Fibroblast of skin of right biceps (primary cell): ENCODE measurements at places on chromosomes 6 and 20.

DNA sequence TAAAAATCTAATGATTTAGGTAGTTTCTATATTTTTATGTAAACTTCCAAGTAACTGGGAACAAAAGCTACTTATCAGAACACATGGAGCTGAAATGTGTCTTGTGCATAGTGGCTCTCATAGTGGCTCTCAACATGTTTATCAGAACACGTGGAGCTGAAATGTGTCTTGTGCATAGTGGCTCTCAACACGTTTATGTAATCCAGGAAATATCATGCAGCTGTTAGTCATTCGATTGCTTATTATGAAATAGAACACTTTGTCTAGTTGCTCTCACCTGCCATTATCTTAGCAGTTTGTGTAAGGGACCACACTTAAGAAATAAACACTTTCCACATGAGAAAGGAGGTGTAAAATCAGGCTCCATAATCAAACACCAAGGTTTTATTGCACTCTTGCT lies 119.2 kb upstream of the ASCC3 start:
- no peak for DNase-seq

DNA sequence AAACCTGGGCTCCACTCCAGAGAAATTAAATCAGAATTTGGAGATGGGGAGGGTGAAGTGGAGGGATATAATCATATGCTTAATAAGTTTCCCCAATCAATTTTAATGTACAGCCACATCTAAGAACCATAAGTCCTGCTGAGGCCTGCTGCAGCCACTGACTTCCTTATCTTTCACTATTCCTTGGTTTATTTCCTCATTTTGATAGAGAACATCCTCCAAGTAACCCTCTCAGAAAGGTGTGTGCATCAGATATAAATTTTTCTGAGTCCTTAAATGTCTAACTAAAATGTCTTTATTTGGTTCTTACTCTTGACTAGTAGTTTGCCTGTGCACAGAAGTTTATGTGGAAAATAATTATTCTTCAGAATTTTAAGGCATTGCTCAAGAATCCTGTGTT lies 23.7 kb upstream of the SIRT5 start:
- no peak for DNase-seq

DNA sequence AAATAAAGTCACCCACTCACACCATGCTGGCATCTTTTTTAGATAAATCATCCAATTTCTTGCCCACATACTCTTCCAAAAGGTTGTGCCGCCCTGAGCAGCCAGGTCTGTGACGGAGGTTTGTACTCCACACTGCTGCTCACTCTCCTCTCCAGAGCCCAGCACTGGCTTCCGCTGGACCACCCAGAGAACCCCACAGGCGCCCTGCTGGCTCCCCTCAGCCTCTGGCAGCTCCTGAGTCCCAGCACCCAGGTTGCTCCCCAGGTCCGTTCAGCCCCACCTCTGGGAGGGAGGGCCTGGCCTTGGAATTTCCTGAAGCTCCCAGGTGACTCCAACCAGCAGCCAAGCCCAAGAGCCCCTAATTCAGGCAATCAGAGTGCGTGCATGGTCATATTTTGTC lies 131.7 kb upstream of the CST7 start:
- no peak for DNase-seq

DNA sequence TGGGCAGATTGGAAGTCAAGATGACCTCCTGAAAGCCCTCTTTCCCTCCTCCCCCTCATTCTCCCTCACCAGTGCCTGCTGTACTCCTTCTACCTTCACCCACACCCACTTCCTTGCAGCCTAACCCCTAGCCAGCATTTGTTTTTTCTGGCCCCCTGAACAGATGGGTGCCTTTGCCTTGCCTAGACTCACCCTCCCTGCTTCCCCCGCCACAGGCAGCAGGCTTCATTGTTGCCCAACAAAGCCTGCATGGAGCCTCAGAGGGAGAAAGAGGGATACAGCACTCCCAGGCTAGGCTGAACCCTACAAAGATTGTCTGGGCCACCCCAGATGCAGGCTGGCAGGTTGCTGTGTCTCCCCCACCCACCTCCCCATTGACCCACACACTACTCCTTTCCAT lies 2.7 kb downstream of the MOCS1 start:
- DNase-seq, result no peak

DNA sequence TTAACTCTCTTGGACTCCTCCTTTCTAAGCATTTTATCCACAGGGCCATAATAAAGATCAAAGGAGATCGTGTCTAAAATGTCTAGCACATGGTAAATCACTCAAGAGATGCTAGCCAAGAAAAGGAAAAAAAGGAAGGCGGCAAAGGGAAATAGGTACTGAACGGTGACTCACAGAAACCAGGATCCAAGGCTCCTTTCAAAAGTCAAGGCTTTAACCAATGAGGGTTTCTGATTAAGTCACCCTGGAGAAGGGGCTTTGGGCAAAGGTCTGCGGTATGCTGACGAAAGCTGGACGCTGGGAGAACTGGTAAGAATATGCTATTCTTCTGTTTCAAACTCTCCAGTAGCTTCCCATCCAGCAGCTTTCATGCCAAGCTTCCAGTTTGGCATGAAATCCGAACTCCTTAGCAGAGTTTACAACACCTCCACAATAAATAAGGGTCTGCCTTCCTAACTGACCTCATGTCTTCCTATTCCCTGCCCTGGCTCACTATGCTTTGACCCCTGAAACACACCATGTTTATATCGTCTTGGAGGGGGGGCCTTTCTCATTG lies 1.0 kb downstream of the TOMM34 start:
- DNase-seq, result peak; percentile 36

GRCh38 chr6:692356-692851 lies 535 bp downstream of the EXOC2 start:
- peak; percentile 21 for DNase-seq

GRCh38 chr6:14146506-14147096 lies 29.0 kb downstream of the CD83 start:
- DNase-seq, result no peak

DNA sequence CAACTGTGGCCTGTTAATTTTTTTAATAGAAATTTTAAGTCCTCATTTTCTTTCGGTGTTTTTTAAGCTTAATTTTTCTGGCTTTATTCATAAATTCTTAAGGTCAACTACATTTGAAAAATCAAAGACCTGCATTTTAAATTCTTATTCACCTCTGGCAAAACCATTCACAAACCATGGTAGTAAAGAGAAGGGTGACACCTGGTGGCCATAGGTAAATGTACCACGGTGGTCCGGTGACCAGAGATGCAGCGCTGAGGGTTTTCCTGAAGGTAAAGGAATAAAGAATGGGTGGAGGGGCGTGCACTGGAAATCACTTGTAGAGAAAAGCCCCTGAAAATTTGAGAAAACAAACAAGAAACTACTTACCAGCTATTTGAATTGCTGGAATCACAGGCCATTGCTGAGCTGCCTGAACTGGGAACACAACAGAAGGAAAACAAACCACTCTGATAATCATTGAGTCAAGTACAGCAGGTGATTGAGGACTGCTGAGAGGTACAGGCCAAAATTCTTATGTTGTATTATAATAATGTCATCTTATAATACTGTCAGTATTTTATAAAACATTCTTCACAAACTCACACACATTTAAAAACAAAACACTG lies 10.1 kb downstream of the HFE start:
- DNase-seq, result peak; percentile 64

DNA sequence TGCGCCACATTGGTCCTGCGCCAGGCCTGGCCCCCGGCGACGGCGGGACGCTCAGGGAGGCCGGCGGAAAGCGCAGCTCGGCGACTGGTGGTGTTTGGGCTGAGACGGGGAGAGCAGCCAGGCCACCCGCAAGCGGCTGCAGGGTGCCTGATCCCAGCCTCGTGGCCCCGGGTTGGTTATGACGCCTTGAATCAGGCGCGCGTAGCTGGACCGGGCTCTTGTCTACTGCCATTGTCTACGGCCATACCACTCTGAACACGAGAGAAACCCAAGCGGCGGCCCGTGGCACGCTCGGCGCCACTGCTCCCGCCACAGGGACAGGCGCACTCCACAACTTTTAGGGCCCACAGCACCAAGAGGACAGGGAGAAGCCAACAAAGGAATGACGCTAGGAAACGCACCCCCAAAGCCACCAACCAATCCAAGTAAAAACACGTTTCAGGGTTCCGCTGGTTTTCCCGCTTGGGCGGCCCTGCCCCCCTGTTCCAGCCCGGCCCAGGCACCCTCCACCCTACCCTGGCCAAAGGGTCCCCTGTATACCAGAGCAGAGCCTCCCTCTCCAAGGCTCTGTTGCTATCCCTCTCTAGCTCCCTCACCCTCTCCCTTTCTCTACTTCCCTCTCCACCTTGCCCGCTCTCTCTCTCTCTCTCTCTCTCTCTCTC lies 1849.3 kb upstream of the DEFB115 start:
- DNase-seq, result no peak
